Fibroblast of skin of scalp (primary cell): ENCODE measurements at places on chromosomes 1 and 21.

DNA sequence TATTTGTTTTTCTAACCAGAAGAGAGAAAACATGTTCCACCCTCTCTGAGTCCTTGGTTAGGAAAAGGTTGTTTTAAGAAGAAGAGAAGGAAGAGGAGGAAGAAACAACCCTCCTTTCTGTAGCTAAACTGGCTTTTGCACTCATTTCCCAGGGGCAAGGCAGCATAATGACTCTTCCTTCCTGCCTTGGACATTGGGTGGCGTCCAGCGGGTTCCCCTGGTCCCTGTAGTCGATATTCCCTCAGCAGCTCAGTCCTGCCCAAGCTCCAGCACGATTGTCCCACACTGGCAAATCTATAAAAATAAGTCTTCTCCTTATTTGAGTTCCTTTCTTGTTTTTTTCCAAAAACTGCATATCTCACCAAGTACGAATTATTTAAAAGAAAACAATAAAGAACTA is 81.2 kb downstream of the TEX35 start:
- no peak for DNase-seq

DNA sequence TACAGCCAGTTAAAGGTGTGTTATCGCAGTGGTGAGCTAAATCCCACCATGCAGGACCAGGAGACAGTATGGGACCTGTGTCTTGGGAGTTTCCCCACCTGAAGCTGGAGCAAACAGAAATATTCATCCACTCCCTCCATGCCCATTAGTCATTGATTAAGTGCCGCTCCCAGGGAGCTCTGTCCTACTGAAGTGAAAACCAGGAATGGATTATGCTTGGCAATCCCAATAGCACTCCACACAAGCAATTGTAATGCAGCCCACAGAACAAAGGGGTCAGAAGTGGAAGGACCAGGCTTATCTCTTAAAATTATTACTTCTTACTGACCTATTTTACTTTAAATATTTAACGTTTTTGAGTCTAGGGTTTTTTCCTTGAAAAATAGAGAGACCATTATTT is 1005.4 kb downstream of the ADGRL2 start:
- no peak for DNase-seq

DNA sequence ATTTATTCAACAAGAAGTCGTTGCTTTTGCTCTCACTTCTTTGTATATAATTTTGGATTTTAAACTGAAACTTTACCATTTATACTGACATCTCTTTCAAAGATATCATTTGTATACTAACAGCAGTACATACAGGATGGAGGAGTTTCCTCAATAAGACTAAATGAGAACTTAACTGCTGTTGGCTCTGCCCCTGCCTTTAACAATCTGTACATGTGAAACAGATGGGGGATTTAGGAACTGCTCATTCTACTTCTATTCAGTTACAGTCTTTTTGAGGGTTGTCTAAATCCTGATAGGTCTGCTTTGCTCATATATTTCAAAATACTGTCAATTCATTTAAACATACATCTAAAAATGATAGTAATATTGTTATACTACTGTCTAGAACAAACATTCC is 663.2 kb downstream of the ADGRL2 start:
- no peak for DNase-seq

- no peak for DNase-seq
These were observed 193.8 kb downstream of the ZC3H11B start for GRCh38 chr1:219419065-219419464.

- no peak for DNase-seq
These were observed 6.5 kb downstream of the NOC2L start for GRCh38 chr1:952603-953002.

DNA sequence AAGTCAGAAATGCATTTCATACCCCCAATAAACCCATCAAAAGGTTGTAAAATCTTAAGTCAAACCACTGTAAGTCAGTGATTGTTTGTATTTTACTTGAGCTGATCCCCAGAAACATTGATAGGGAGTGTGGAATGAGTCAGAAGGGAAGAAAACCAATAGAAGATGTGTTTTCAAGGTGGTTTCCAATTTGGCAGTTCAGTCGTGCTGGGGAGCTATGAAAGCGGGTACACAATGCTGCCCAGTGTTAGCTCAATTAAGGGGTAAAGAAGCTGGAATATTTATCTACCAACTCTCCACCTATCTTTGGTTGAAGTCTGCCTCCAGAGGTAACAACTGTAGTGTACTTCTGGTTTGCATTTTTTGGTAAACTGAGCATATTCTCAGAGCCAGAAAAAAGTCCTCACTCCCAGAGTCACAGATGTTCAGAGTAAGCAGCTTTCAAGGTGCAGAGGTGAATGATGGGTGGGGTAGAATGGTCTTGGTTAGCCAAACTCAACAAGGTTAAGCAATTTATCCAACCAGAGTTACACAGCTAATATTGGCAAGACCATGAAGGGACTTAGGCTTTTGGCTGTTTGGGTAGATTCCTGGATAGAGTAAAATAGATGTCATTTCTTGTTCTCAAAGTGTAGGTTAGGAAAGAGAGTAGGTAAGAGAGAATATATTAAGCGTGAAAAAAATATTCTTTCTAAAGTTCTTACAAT is 202.9 kb upstream of the ADGRL2 start:
- DNase-seq: no peak

DNA sequence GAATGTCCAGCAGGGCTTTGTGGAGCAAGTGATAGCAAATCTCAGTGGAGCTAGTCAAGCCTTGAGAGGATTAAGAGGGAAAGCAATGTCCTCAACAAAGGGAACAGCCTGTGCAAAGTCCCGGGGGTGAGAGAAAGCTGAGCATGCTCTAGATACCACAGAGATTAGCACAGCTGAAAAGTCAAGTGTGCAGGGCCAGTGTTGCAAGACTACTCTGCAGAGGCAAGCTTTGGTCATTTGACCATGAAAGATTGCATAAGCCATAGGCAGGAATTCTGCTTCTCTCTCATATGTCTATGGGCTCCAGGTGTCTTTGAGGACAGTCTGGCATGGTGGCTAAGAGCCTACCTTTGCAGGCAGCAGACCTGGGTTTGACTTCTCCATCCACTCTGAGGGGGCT is 181.0 kb upstream of the JUN start:
- DNase-seq: peak; percentile 11

DNA sequence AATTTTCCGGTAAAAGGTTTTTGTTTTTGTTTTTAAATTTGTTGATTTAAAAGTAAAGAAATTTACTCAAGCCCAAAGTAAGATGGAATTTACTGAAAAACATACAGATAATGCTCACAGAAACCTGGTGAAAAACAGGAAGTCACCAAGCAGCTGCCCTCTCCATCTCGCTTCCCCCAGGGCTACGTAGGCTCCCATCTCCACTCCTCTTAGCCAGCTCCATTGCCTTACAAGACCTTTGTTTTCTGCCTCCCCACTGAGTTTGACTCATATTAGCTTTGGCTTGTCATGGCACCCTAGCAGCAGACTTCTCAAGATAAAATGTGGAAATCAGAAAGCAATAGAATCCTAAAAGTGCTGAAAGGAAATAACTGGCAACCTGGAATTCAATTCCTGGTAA is 57.9 kb downstream of the PHTF1 start:
- peak; percentile 23 for DNase-seq

DNA sequence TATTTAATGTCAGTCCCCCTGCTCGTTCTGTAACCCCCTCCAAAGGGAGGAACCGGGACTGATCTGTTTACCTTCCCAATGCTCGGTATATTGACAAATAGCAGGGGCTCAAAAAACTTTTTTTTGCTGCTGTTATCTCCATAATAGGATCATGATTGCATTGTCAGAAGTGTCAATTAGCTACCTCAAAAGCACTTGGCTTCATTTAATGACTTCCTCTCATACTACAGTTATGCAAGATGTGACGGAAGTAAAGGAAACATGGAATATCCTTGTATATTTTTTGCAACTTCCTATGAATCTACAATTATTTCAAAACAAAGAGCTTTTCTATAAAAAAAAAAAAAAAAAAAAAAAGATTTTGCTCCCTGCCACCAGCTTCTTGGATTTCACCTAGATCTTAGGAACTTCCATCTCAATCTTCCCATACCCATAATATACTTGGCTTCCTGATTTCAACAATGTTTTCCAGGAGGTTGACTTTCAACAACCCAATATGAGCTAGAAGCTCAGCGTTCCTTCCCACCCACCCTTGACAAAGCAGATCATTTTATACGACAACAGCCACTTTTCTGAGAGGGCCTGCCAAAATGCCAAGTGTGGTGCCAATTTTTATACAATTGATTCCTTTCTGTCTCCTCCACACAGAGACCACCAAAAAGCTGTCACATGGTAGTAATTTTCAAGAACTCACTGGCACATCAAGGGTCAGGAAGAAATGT is 71.7 kb downstream of the SETD4 start:
- no peak for DNase-seq

- DNase-seq: no peak
These were observed 44.2 kb upstream of the ARHGAP29 start for GRCh38 chr1:94281361-94282142.

DNA sequence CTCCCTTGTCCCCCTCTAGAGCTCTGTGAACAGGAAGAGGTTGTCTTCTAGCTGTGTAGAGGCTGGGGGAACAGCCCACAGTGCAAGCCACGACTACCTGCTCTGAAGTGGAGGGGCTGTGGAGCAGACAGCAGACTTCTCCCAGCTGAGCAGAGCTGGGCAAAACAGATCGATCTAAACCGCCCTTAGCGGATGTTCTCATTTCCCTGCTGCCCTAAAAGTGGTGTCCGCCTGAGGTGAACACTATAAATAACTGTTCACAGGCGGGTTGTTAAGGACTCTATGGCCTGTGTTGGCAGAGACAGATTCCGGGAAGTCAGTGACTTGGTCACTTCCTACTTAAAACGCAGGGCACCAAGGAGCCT is 203.2 kb downstream of the RHOU start:
- DNase-seq: no peak

- peak; percentile 2 for DNase-seq
These were observed 17.7 kb downstream of the CBR1 start for GRCh38 chr21:36087362-36088138.

- no peak for DNase-seq
These were observed 89.3 kb downstream of the EDEM3 start for GRCh38 chr1:184665360-184665759.

DNA sequence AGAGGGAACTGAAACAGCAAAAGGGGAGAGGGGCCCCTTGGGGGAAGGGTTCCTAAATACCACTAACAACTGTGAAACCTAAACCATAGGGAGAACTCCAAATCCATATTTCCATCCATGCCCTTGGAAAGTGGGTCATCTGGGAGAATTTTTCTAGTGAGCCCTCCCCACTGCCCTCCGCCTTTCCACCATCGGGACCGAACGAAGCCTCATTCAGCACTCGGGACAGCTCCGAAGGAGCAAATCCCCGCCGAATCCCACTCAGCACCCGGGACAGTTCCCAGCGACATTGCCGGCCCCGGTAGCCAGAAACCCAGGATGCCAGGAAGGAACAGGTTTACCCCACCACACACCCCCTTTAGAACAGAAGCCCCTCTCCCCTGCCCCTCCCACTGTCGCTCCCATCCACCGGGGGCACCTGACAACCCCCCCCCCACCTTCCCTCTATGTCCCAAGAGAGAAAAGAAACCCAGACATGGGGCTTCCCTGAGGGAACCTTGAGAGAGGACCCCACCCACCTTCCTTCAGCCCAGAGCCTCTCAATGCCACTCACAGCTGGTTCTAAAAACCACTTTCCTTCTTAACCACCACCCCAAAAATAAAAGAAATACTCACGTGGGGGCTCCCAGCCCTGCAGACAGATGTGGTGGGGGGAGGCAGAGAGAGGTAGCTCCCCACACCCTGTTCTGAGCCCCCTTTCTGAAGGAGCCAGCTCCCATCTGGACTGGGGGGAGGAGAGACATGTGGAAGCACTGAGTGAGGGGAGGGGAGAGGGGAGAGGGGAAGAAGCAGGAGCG is 4.5 kb downstream of the DLGAP3 start:
- DNase-seq: peak; percentile 71

DNA sequence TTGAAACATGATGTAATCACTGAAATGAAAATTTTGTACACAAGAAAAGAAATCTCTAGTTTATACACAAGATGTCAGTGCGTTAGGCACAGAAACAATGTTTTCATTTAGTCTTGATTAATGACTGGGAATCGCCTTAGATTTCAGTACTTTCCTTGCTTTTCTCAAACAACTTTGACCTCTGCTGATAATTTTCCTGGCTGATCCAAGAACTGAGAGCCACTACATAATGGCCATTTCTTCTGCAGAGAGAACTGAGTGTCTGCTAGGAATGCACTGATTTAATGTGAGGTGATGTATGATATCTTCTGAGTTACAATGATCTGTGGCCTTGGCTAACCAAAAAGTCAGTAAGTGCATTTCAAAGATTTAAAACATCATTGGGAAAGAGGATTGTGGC is 308.1 kb downstream of the CTH start:
- DNase-seq: no peak

DNA sequence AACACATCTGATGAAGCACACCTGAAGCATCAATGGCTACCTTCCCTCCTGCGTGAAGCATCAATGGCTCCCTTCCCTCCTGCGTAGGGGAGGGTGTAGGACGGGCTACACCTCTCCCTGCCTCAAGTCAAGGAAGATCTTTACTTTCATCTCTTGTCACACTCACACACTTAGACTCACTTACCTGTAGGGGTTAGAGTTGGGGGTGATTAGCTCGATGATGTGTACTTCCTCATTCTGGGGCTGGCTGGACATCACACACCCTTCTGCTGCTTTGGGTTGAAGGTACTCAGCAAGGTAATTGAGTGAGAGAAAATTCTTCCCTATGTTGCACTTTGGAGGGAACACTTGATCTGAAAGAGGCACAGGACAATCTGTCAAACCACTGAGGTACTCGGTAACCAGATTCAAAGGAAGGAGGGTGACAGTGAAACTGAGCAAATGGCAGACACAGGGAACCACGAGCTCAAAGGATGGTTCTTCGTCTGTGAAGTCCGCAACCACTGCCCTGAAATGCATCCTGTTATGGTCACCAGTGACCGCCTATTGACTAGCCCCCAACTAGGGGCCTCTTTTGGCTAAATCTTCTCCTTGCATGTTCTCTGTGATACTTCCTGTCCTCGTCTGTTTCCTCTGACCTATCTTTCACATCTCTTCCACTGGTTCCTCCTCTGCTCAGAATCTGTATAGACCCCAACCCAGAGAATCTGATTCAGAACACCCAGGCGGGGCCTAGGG is 156.2 kb downstream of the TGFBR3 start:
- no peak for DNase-seq

DNA sequence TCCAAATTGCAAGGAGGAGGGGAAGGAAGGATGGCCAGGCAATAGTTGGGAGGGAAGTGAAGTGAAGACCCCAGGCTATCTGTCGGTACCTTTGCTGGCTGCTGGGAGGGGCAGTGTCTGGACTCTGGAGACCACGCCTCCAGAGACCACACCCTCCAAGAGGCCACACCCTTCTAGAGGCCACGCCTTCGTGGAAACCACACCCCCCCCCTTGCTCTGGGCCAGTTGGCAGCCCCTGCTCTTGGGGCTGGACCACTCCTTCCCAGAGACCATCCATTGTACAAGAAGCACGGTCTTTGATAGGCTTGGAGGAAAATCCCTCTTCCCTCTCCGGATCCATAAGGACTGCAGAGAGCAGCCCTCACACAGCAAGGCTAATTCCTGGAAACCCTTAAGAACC is 73.1 kb downstream of the RYR2 start:
- no peak for DNase-seq

GRCh38 chr21:35987475-35987874 is 72.9 kb downstream of the SETD4 start:
- DNase-seq: no peak

GRCh38 chr1:26162220-26162709 is 3.4 kb downstream of the FAM110D start:
- DNase-seq: no peak

GRCh38 chr1:230288641-230289349 is 137.3 kb downstream of the PGBD5 start:
- DNase-seq: peak; percentile 17

GRCh38 chr1:229716069-229716468 is 90.0 kb downstream of the URB2 start:
- DNase-seq: peak; percentile 72
